ENCODE measurements at places on chromosomes 11 and 22. TPM values are rescaled to one million over a fixed set of nuclear protein-coding genes. Genes with fewer than 3 reads are reported as not detected.

Gene TEX54
- polyA plus RNA-seq: not detected

Gene KRTAP5-11
- polyA plus RNA-seq: not detected

Gene ZP1
- 0.65 TPM for polyA plus RNA-seq

Gene ALX4
- polyA plus RNA-seq: not detected

Gene OR2AT4
- not detected for polyA plus RNA-seq

Gene ARL14EP
- 47.2 TPM for polyA plus RNA-seq

Gene CEP164
- polyA plus RNA-seq: 19.5 TPM

Gene KCTD17
- 20.7 TPM for polyA plus RNA-seq

Gene SLC15A3
- 4.8 TPM for polyA plus RNA-seq

Gene RIBC2
- polyA plus RNA-seq: 0.31 TPM

Gene XRRA1
- 5.6 TPM for polyA plus RNA-seq

Gene NPTXR
- polyA plus RNA-seq: 1.7 TPM

Measured in AG04450 (cell line).